Activated naive CD4-positive, alpha-beta T cell treated with anti-CD3 and anti-CD28 coated beads, Interleukin-2, amount 50 U/mL, for 72 hours (primary cell): ENCODE measurements at places on chromosomes 11 and 22. TPM values are rescaled to one million over a fixed set of nuclear protein-coding genes. Genes with fewer than 3 reads are reported as not detected.

Gene MS4A4A
- not detected for total RNA-seq

Gene GPR83
- not detected for total RNA-seq

Gene MS4A7
- not detected for total RNA-seq

Gene PHLDB1
- 5.1 TPM for total RNA-seq

Gene ROBO4
- not detected for total RNA-seq

Gene PYGM
- 0.87 TPM for total RNA-seq

Gene CDCA5
- total RNA-seq, result 128 TPM

Gene ADM2
- 6.0 TPM for total RNA-seq

Gene APOBEC3G
- total RNA-seq, result 48.3 TPM

GRCh38 chr11:76653674-76654284, 16.8 kb downstream of the LRRC32 start:
- no peak for DNase-seq

DNA sequence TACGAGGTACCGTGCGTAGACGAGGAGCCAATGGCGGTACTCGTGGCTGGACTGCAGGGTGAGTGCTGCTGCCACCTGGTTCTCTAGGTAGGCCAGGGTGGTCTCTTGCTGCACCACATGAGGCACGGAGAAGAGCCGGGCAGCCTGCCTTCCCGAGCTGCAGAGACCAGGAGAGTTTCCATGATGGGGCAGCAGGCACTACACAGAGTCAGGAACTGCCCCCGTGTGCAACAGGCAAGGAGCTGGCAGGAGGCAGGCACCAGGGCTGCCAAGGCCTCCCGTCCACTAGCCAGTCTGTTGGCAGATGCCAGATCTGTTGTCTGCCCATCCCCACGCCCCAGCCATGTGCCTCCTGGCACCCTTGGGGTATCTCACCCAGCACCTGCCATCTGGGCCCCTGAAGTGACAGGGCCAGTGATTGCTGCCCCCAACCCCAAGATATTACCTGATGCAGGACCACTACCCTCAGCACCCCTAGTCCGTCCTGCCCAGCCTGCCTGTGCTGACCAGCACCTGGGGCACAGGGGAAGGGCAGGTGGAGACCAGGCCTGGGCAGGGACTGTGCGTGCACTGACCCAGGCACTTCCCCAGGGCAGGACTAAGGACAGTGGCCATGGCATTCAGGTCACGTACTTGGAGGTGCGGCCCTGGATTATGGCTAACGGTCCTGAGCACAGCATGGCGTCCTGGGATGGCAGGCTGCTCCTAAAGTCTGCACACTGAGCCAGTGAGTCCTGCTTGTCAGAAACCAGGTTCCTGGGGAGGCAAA, 62.0 kb upstream of the CLTCL1 start:
- DNase-seq, result no peak

DNA sequence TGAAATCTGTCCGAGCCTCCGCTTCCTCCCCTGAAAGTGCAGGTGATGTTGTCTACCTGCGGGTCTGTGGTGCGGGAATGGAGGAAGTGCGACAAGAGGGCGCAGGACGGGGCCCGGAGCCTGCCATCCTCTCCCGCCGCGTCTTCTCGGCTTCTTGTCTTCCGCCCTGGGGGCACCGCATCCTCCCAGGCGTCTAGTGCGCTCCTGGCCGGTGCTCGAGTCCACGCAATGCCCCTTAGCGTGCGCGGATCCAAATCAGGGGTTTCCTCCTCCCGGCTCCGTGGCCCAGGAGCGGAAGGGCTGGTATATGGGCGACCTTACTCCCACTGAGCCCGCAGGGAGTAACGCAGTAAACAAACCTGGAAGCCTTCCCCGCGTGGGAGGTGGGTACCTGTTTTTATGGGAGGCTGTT, 405 bp downstream of the SFI1 start:
- peak; percentile 51 for DNase-seq

GRCh38 chr11:11960687-11961086, 47.7 kb downstream of the DKK3 start:
- no peak for DNase-seq

DNA sequence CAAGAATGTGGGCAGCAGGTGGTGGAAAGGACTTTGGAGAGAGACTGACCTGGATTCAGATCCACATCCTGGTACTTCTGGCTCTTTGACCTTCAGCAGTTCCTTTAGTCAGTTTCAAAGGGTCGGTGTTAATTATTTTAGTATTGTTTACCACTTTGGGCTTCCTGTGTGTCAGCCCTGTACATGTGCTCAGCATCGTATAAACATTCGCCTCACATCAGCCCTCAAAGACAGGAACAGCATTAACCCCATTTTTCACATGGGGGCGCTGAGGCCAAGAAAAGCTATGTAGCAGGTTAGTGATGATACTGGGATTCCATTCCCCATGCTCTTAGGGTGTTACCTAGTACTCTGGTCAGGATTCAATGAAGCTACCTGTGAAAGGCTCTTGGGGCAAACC, 72.1 kb upstream of the YWHAH start:
- no peak for DNase-seq

DNA sequence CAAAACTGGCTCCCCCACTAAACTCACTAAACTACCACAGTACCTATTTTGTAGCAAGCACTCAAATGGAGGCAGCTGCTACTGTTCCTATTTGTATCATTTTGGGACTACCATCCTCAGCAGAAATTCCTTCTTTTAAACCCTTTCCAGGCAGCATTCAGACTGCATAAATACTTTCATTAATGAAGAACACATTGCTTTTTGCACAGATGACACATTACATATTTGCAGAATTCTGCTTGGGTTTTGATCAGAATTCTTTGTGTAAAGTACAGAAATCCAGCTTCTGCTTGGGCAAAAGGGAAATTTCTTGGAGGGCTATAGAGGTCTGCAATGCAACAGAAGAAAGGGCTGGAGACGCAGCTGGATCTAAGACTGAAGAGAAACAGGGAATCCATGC, 24.2 kb downstream of the RBX1 start:
- DNase-seq, result no peak

DNA sequence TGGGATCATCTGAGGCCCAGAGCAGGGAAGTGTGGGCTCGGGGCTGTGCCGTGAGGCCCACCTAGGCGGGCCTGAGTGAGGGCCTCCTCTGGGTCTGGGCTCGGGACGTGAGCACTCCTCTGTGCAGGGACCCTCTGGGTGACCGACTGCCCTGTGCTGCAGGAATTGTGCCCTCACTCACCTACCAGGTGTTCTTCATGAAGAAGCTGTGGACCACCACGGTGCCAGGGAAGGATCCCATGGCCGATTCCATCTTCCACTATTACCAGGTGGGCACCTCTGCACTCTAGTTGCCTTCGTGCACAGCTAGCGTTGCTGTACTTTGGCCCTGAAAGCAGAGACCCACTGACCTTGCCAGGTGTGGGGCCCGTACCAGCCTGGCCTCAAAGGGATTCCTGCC, 80.5 kb downstream of the MYO7A start:
- DNase-seq, result peak; percentile 44

GRCh38 chr11:37657645-37658044, 1059.6 kb upstream of the RAG2 start:
- no peak for DNase-seq

DNA sequence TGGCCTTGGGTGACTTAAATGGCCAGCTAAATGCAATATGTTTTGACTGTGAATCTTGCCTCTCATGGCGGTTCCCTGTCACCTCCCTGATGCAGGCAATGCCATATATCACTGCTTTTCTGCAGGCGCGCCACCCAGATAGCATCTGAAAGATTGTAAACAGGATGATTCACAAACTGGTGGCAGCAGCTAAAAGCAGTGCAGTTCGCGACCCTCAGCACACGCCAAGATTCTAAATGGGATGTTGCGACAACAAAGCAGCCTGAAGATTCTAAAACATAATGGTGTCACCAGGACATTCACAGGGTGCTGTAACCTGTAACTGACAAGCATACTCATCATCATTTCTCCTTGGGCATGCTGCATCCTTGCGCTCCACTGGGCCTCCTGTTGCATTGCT, 440.4 kb upstream of the CADM1 start:
- no peak for DNase-seq

GRCh38 chr11:23961503-23962338, 535.1 kb upstream of the LUZP2 start:
- no peak for DNase-seq

- DNase-seq, result no peak
Observed at GRCh38 chr11:85589373-85589772, 37.8 kb downstream of the DLG2 start.

DNA sequence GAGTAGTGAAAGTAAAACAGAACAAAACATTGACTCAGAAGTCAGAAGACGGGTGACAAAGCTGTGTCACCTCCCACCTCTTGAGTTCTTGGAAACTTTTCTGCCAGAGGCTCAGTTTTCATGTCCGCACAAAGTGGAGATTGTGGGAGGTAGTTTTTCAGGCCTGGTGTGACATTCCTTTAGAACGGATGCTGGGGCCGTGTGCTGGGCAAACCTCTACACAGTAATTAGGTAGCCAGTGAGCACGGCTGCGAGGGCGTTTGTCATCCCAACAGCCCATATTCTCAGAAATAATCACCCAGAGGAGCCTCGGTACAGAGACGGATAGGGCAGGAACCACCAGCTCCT, 1054.4 kb downstream of the TBC1D22A start:
- no peak for DNase-seq

- peak; percentile 70 for DNase-seq
Observed at GRCh38 chr11:126416542-126417090, 61.1 kb downstream of the ST3GAL4 start.

GRCh38 chr11:94519478-94520084, 7.3 kb downstream of the C11orf97 start:
- DNase-seq, result no peak
